Activated gamma-delta T cell treated with anti-CD3 and anti-CD28 coated beads, Interleukin-2, amount 50 U/mL, for 16 hours (primary cell): ENCODE measurements at places on chromosomes 1 and 21.

GRCh38 chr1:194227161-194227560, 1040.7 kb upstream of the B3GALT2 start:
- DNase-seq: no peak

DNA sequence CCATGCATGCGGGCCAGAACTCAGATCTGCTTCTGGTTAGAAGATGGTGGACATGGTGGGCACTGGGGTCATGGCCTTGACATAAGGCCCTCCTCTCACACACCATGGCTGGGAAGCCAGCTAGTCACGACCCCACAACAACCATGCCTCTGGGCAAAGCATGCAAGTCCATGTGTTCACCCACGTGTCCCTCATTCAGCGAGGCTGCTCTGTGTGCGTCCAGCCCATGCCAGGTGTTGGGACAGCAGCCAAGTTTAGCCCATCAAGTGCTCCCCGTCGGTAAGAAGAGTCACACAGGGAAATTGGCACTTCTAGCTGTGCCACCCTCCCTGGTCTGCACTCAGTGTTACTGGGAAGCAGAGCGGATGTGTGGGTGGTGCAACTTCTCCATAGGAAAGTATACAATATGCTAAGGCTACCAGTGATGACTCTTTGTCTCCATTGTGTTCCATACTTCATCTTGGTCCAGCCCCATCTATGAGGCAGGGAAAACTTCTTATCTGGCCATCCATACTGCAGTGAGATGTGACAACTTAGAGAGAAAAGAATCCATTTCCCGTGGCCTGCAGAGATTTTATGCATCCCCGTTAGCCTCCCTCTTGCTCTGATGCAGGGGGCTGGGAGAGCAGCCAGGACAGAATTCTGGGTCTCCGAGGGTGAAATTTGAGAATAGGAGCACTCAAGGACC, 198.0 kb downstream of the GRIK3 start:
- no peak for DNase-seq

- DNase-seq: no peak
Observed at GRCh38 chr1:4083231-4084047, 183.4 kb upstream of the C1orf174 start.

DNA sequence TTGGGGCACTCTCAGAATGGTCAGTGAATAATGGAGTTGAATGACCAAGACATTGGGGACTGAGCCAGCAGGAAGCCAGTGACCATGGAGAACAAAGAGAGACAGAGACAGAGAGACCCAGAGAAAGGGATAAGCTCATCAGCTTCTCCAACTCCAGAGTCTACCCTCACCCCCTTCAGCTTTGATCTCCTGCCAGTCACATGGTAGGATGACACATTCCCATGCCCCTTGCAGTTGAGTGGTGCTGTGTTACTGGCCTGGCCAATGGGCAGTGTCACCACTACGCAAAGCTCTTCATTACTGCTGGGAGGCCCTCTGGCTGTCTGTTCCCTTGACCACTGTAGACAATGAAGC, 643.5 kb downstream of the AJAP1 start:
- no peak for DNase-seq

DNA sequence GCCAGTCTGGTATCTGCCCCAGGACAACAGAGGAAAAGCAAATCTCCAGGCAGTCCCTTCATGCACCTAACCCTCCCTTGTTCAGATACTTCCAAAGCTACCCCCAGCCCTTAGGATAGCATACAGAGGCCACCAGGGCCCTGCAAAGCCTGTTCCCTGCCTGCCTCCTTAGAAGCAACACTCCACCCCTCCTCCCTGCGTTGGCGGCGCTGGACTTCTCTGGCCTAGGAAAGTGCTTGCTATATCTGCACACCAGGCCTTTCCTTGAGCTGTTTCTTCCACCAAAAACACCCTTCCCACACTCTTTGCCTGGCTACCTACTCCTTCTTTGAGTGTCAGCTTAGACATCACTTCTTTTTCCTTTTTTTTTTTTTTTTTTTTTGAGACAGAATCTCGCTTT, 61.3 kb downstream of the GRIK3 start:
- DNase-seq: no peak

GRCh38 chr21:16388291-16388690, 658.5 kb downstream of the USP25 start:
- no peak for DNase-seq

GRCh38 chr1:40774266-40774998, 9.2 kb upstream of the KCNQ4 start:
- peak; percentile 51 for DNase-seq

- no peak for DNase-seq
Observed at GRCh38 chr1:207619871-207620542, 24.9 kb upstream of the CR1L start.

DNA sequence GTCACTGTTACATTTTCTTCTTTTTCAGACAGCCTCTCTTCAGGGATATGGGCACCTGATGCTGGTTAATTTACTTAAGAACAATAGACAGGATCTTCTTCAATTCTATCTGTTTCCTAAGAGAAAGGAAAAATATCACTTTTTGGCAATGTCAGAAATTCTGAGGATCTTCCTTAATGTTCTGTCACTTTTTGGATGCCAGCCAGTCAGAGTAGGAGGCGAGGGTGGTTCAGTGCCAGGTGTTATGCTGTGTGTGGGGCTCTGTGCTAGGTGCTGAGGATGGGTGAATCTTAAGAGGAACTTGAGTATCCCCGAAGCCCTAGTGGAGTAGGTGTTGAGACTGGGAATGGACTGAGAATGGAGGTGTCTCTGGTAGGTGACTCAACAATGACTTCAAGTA, 133.5 kb downstream of the UCK2 start:
- no peak for DNase-seq

DNA sequence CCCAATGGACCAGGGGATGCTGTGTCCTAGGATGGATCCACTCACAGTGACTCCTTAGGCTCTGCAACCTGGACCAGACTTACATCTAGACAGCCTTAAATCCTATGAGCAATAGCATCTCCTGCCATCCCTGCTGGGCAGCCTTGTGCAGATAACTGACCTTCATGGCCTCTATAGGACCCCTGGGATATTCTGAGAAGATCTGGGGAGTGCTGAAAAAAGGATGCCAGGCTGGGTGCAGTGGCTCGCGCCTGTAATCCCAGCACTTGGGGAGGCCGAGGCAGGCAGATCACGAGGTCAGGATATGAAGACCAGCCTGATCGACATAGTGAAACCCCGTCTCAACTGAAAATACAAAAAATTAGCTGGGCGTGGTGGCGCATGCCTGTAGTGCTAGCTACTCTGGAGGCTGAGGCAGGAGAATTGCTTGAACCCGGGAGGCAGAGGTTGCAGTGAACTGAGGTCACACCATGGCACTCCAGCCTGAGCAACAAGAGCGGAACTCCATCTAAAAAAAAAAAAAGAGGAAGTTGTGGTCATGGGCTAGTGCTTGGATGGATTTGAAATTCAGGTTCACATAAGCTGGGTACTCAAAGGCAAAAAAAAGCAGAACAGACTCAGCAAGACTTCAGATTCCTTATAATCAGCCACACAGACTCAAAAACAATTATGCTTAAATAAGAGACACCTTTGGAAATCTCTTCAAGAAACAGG, 10.9 kb upstream of the SH2D1B start:
- DNase-seq: no peak

- DNase-seq: no peak
Observed at GRCh38 chr1:222994511-222995235, 148.4 kb downstream of the TLR5 start.

DNA sequence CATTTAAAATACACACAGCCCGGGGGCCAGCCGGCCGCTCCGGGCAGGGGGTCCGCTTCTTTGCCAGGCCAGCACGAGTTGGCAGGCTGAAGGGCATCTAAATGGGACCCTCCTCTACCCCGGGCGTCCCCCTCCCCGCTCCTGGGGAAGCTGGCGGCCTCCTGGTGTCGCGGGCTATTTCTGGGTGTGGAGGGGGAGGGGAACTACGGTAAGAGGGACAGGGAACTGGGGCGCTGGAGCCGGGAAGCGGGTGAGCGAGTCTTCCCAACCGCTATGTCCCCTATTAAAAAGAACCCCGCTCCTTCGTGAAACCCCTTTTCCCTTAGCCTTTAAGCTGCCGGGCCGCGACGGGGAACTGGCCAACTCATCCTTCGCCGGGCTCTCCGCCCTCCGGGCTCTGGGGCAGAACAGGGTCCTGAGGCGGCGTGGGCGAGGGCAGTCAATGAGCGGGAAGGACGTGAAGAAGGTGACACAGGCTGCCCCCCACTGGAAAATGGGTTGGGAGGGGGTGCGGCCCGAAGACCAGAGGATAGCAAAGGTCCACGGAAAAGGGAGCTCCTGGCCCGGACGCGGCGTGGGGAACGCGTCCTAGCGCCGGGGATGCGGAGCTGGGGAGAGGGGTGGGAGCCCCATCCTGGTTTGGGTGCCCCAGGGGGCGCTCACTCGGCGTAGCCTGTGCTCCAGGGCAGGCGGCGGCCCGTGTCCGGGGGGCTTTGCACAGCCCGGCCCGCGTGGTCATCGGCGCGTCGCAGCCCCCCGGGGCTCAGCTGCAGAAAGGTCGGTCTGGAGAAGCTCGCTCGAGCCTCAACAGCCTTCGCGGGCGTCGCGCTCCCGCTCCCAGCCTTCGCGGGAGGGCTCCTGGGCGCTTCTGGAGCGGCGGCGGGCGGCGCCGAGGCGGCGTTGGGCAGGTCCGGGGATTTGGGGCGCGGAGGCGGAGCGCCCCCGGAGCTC, 544 bp downstream of the PPM1J start:
- DNase-seq: no peak

DNA sequence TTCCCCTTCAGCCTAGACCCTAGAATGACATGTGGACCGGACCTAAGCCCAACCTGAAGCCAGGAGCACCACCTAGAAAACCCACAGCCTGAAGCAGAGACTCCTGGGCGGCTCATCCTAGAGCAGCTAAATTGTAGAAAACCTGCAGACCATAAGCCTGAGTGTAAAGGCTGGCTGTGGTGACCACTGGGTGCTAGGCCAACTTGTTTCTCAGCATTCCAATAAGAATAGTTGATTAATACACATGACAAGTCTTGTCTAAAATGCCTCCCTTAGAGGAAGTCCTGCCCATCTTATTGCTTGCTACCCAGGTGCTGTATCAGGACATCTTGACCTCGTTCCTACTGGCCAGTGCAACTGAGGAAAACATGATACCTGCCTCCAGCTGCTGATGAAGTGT, 23.3 kb upstream of the CASQ2 start:
- no peak for DNase-seq

- DNase-seq: no peak
Observed at GRCh38 chr1:107202007-107202406, 61.2 kb downstream of the NTNG1 start.

GRCh38 chr1:19333587-19334354, 21.6 kb downstream of the SLC66A1 start:
- DNase-seq: no peak

DNA sequence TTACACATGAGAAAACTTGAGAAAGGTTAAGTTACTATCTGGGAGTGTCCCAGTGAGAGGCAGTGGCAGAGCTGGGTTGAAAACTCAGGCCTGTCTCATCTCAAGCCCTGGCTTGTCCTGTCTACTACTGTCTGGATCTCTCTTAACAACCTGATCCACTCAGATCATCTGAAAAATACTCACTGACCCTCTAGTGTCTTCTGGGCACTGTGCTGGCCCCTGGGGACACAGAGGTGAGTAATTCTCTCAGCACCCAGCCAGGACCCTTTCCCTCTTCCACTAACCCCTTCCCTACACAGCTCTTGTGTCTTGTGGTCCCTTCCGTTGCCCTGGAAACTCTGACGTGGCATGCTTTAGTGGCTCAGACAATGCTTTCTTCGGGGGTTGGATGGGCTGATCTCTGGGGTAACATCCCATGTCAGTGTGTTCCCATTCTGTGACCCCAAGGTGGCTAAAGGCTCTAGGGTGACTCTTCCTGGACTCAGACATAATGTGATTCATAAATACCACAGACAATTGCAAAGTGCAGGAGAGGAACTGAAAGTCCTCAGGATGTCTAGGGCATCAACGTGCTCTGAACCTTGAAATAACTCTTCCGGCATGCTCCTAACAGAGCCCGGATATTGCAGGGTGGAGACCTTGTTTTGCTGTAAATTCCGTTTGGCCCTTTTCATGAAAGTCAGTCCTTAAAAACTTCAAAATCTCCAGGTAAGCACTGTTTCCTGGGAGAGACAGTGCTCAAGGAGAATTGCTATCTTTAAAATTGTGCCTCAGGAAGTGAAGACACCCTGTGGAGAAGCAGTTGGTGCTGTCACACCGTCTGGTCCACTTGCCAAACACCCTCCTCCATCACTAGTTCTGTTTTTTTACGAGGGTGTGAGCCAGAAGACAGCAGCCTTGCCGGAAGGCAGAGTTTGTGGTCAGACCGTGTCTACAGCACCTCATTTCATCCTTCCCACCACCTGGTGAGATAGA, 4.0 kb downstream of the SHISAL2A start:
- DNase-seq: peak; percentile 42

GRCh38 chr1:21677168-21677567, 8.0 kb upstream of the RAP1GAP start:
- no peak for DNase-seq

- DNase-seq: no peak
Observed at GRCh38 chr1:42524330-42524729, 61.2 kb downstream of the CCDC30 start.

- DNase-seq: peak; percentile 34
Observed at GRCh38 chr21:28516991-28517592, 475.6 kb downstream of the LTN1 start.

DNA sequence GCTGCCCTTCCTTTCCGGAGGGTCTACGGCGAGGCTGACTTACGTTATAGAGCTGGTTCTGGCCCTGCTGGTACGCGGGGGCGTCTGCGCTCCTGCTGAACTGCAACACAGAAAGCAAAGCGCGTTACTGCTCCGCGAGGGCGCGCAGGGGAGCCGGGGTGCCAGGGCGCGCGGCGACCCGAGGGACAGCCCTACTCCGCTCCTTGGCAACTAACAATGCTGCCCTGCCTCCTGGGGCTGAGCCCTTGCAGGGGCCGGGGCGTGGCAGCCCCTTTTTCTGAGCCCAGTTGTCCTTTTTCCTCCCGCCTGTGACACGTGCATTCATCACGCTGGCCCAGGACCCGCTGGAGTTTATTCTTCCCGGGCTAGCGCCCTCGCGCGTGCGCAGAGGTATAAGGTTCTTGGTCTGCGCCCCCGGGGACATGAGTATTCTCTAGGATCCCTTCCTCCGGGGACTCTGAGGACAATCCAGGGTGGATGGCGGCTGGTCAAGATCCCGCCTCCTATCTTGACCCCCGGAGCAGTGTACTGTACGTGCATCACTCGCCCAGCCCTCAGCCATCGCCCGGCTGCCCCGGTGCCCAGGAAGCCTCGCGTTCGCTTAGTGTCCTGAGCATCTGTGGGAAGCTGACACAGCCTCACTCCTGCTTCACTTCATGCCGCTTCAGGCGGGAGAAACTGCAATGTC, 78.9 kb downstream of the CD247 start:
- no peak for DNase-seq

GRCh38 chr1:221795380-221795779, 53.5 kb upstream of the DUSP10 start:
- DNase-seq: no peak

DNA sequence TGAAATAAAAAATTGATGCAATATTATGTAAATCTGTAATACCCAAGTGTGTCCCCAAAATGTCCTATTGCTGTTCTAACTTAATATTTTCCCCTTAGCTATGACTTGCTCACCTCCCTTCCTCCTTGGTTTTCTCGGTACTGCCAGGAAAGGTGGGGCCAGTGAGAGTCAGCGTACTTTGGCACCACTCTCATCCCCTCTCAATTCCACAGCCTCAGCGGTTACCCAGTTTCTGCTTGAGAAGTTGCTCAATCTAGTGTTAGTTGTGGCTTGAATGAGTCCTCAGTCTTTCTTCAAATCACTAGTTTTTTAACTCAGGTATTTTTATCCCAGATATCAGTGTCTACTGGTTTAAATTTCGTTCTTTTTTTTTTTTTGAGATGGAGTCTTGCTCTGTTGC, 32.3 kb downstream of the BCAS2 start:
- no peak for DNase-seq
